NCI-H1105 treated with DMSO at 0.1 percent for 48 hours (cell line): ENCODE measurements at places on chromosomes 6 and 20.

DNA sequence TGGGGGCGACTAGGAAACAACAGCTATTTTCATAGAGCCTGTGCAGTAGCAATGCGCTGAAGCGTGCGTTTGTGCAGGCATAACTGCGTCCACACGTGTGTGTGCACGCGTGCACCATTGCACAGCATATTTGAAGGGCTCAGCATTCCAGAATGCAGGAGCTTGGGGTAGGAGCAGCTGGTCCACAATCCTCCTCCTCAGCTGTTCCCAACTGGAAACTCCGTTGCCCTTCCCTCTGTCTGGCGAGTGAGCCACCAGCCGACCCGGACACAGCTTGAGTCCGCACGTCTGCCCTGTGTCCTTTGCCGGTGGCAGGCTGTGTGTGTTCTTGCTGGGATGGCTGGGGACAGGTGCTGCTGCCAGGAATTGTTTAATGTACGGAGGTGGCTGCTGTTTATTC, 110.2 kb downstream of the SASH1 start:
- no peak for DNase-seq

- DNase-seq, result no peak
Measured at GRCh38 chr6:19866985-19867627, 29.9 kb downstream of the ID4 start.

DNA sequence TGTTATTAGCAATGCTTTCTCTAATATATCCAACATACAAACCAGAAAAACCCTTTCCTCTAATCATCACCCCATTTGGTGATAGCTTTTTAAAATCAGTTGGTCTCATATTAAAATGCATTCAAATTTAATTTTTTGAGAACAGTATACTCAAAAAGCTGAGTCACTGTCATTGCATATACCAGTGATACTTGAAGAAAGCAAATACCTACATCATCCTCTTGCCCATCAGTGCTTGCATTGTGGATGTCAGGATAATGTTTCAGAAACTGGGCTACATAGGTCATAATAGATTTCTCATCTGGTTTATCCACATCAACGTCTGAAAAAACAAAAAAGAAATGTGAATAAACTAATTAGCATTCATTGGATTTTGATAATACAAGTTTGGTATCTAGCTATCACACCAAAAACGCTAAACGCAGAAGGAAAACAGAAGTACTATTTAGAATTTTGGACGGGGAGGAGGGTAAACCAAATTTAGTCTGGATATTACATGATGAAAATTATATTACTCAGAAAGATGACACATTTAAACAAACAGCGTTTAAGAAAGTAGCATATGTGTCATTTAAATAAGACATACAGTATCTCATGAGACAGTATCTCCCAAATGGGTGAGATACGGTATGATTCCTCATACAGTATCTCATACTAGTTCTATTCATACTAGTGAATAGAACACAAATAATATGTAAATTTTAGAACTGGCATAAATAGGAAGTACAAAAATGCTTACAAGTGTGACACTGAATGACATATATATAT, 134.6 kb downstream of the SYNE1 start:
- no peak for DNase-seq

GRCh38 chr20:64035933-64036345, at the start of gene C20orf204:
Gene C20orf204, plus strand, starts transcription at chr20:64036182. Its CDS starts 142 bp downstream, at chr20:64036324.
- no peak for DNase-seq

DNA sequence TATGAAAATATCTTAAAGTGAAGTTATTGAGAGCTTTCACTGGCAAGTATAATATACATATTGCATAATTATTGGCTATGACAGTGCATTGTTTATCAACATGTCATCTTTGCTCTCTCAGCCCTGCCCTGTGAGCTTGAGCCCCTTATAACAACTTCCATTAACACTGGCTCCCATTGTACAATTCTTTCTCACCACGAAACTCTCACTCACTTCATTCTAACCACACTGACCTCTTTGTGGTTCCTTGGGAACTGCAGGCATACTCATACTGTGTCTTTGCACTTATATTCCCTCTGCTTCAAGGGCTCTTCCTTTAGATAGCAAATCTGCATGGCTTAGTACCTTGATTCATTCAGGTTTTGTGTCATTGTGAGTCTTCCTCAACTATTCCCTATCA, 411.8 kb downstream of the CDKAL1 start:
- no peak for DNase-seq
